Umbilical cord (tissue), 2 donors: ENCODE measurements at places on chromosomes 6 and 20. TPM values are rescaled to one million over a fixed set of nuclear protein-coding genes. Genes with fewer than 3 reads are reported as not detected.

DNA sequence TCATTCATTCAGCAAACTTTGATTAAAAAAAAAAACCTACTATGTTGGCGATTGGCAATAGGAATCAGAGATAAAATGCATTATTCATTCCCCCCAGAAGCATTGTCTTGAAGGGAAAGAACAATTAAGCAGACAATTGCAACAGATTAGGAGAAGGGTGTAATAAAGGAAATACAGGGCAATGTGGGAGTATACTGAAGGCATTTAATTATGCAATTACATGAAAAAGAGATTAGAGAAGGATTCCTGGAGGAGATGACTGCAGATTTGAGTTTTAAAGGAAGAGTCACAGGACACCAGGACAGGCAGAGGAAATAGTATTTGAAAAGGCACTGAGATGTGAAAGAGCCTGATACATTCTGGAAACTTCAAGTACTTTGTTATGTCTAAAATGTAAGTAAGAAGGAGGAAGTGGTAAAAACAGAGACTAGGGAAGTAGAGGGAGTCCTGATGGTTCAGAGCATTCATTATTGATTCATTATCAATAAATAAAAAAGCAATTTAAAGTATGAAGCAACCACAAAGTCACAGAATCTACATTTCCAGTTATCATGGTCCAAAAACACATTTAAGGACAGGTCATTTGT, 43.7 kb downstream of the THEMIS start:
- DNase-seq = no peak

Gene ZC2HC1B
- total RNA-seq = not detected

DNA sequence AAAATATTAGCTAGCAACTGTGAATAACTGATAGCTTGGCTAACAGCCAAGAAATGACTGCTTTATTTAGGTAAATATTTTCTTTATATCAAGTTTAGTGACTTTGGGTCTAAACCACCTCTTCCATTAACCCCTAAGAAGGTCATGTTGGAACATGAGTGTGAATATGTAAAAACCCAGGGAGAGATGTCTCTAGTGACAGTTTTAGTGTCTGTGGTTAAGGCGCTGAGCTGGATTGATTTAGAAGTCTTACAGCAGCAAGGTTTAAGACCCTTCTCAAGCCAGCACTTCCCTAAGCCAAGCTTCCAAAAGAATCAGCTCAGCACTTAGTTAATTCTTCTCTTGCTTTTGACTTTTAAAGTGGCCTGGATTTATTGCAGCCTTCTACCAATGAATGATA, 11.4 kb upstream of the SIRT5 start:
- DNase-seq = no peak

DNA sequence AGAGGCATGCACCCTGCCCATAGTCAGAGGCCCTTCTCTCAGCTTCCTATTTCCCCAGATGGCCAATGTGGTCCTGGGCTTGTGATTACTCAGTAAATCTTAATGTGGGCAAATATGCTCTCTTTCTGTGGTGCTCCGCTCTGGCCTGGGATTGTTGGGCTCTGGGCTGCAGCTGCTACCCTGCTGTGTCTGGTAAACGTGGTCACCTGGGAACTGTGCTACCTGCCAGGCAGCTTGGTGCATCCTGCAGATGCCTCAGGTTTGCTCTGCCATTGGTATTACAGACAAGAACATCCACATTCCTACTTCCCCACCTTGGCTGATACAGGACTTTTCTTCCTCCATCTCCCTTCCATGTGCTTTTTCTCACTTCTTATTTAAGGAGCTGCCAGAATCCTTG, 611.5 kb upstream of the IMPG1 start:
- DNase-seq = no peak

- DNase-seq = peak; percentile 9
These were observed 60.8 kb downstream of the FAM83B start for GRCh38 chr6:54907355-54907754.

- no peak for DNase-seq
These were observed 8.2 kb downstream of the ASXL1 start for GRCh38 chr20:32366380-32366779.

Gene PLTP
- 108 TPM for total RNA-seq

Gene UTRN
- 220 TPM for total RNA-seq

DNA sequence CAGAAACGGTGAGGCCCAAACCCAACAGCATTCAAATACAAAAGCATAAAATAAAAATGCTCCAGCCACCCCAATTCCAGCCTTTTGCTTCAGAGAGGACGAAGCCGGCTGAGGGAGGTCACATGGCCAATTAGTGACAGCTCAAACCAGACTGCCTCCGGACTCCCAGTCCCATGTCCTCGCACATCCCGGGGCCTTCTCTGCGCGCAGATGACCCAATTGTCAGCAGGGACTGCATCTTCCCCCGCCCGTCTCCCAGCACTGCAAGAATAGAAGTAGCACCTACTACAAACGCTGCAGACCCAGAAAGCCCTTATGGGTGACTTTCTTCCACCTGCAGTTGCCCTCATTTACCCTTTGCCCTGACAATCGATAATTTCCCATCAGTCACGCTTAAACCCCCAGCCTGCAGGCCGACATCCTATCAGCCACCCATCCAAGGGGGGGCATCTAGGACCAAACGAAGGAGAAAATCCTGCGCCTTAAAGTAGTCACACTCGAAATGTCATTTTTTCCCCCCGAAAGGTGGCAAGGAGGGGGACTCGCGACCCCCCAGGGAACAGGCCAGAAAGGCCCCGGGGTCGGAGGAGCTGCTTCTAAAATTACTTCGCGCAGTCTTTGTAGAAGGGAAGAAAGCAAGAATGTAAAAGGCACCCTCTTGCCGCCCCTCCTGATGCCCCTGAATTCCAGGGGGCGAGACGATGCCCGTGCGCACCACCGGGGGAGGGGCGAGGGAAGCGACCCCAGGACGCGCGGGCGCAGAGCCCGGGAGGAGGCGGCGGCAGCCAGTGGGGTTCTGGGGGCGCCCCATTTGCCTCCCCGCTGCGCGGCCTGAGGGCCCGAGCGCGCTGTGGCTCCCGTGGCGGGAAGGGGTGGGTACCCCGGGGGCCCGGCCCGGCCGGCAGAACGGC, 792 bp downstream of the SLC23A2 start:
- no peak for DNase-seq

GRCh38 chr6:53029761-53030160, 34.7 kb upstream of the GSTA4 start:
- no peak for DNase-seq

- DNase-seq = no peak
These were observed 35.7 kb downstream of the OGFRL1 start for GRCh38 chr6:71324194-71324785.

GRCh38 chr20:8153281-8153908, 21.3 kb downstream of the PLCB1 start:
- DNase-seq = no peak

- no peak for DNase-seq
These were observed 75.1 kb downstream of the EDN3 start for GRCh38 chr20:59375541-59375940.

- DNase-seq = no peak
These were observed 100.1 kb downstream of the SLC23A2 start for GRCh38 chr20:4901031-4901818.

Gene CABLES2
- total RNA-seq = 0.96 TPM

Gene TCP11
- total RNA-seq = not detected

- DNase-seq = peak; percentile 59
These were observed 66.5 kb upstream of the IER3 start for GRCh38 chr6:30810813-30811339.

DNA sequence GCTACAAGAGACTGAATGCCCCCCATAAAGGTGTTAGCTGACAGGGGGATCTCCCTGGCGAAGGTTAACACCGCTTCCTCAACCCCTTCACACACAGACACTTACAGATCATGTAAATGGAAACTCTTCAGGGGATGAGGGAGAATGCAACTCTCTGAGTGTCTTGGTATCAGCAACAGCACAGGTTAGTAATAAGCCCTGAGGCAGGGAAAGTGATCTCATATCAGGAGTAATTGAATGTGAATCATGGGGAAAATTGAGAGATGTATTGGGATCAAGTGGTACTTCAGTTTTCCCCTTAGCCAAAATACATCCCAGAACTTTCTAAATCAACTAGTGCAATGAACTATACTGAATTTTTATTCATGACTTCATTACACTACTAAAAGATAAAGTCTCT, 23.8 kb downstream of the OR2J3 start:
- DNase-seq = no peak

Gene C20orf144
- not detected for total RNA-seq

DNA sequence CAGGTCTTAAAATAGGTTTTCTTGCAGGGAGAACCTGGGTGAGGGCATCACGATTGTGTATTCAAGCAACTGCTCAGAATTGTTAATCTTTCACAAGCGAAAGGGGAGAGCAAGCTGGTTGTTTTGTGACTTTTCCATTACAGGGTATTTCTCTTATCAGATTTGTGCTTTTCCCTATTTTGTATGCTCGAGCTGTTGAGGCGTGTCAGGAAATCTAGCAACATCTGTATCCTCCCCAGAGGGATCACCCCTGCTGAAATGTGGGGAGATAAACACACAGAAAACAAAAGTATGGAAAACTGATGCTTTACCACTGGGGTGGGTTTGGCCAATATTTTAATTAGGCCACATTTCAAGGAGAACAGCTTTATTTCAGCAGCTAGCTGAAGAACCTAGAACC, 187.0 kb downstream of the DTNBP1 start:
- no peak for DNase-seq

Gene KCNK15
- 0.96 TPM for total RNA-seq

Gene KIF25
- not detected for total RNA-seq

DNA sequence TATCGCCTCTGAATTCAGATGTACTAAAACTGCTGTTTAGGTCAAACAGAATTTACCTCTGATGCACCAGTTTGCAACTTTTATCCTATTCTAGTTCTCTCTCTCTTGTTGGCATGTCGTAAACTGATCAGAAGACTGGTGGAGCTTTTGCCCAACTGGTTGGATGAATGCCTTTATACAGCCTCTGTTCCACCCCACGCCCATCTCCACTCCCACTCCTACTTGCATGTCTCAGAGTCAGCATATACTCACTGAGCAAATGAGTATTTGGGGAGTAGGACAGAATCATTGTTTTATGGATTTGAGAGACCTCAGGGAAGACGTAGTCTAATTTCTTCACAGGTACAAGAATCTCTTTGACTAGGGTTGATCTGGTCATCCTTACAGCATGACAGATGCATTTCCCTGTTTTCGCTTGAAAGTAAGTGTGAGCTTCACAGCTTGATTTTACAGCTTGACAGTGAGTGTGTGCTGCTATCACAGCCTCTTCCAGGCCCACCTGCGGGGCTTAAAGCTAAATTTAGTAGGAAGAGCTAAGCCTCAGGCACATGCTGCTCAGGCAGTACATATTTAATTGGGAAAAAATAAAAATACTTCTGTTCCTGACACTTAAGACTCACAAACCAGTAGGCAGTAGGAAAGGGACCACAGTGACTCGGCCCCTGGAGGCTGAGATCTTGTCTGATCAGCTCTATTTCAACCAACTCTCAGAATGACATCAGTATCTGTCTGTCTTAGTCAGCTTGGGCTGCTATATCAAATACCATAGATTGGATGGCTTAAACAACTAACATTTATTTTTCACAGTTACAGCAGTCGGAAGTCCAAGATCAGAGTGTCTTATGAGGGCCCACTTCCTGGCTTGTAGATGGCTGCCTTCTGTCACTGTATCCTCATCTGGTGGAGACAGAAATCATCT, 30.4 kb downstream of the TRMT6 start:
- no peak for DNase-seq

- DNase-seq = peak; percentile 93
These were observed 1.6 kb upstream of the THBD start for GRCh38 chr20:23050847-23051627.

Gene PCSK2
- 1.2 TPM for total RNA-seq

DNA sequence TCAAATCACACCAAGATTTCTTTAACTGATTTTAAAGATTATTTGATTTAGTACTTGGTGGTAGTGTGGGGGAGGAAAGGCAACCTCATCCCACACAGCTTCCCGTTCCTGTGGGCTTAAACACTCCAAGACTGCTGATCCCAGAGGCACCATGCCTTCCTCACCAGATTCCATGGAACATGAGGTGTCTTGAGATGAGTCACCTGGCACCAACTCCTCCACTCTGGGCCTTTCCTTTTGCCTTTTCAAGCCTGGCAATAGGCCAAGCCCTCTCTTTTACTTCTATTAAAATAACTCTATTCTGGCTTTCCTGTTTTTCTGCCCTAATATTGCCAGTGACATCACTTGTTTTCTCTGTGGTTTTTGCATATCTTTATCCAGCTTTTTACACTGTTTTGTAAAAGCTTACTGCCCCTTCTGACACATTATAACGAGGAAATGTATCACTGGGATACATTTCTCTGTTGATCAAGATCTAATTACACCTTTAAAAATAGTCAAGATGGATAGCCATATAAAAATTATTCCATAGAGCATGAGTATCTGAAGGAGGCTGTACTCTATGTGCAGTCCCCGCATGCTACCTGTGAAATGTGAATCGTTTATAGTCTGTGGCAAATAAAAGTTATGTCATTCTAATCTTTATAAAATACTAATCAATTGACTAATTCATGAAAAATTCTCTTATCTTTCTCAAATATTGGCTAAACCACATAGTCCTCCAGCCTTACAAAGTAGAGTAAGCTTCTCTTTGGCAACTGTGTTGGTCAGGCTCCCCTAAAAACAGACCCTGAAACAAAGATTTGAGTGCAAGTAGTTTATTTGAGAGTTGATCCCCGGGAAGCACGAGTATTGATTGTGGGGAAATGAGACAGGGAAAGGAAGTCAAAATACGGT, 257.8 kb upstream of the KCNQ5 start:
- peak; percentile 69 for DNase-seq

- DNase-seq = no peak
These were observed 37.2 kb downstream of the ARFGEF2 start for GRCh38 chr20:48958743-48959142.

Gene TRIM15
- 0.48 TPM for total RNA-seq

DNA sequence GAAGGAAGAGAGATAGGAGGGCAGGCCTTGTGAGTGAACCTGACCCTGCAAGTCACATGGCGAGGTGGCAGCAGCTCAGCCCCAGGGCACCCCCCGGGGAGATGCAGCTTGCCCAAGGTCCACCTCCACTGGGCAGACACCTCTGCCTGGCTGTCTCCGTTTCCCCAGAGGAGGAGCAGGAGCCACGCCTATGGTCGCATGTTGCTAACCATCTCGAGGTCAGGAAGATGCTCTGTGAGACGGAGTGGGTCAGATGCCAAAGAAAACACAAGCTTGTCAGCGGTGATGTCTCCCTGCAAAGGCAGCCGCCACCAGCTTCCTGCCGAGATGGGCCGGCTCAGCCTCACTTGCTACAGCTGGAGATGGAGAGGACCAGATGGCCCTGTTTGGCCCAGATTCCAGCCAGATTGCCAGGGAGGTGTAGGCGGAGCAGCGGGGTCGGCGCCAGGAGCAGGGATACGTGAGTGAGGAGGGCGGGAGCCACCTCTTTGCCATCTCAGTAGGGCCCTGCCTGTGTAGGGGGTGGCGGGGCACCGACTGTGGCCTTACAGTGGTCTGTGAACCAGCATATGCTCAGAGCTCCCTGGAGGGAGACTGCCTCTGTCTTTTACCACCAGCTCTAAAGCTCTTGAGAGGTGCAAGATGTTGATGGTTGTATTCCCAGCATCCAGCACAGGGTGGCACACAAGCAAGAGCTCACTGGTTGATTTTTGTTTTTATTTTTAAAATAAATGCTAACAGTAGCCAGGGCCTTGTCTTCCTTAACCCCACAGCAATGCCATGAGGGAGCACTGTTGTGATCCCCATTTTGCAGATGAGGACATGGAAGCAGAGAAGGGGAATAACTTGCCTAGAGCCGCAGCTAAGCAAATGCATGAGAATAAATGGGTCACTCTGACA, 42.9 kb upstream of the FAM83D start:
- DNase-seq = no peak
